Neural crest cell (in vitro differentiated cells): ENCODE measurements at places on chromosomes 7 and 10. TPM values are rescaled to one million over a fixed set of nuclear protein-coding genes. Genes with fewer than 3 reads are reported as not detected.

DNA sequence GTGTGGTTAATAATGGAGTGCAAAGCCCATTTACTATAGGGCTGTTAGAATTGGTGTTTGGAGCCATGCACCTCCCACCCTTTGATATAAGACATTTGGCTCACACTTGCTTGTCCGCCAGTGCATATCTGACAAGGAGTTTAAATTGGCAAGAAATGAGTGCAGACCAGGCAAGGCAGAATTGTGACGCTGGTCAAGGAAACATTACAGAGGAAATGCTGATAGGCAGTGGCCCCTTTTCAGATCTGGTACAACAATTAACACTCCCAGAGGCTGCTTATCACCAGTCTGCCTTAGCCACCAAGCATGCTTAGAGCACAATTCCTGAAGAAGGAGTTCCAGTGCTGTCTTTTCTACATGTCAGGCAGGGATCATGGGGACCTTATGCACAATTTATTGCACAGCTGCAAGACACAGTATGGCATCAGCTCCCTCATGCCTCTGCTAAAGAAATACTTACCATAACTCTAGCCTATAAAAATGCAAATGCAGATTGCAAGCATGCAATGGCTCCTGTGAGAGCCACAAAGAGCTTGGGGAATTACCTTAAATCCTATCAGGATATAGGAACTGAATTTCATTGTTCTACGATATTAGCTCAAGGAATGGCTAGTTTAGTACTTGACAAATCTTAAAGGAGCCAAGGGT is 35.2 kb downstream of the OR13A1 start:
- no peak for DNase-seq

THNSL1 gene
- total RNA-seq: 6.3 and 6.5 TPM in 2 replicates

SEMA3A gene
- 21.7 and 24.7 TPM in 2 replicates for total RNA-seq

DNA sequence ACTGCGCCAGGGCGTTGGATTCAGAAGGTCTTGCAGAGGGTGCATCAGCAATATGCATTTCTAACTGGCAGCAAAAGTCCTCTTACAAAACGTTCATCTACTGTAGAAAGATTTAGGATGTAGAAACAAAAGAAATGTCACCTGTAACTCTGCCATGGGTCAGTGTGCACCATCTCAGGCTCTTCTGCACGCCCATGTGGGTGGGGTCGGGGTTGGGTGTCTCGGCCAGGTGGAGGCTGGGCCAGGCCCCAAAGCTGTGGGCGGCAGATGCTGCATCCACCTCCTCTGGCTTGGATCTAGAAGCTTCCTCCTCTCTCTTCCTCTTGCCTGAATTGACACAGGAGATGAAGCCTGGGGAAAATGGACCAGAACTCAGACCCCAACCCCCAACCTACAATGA is 111.3 kb upstream of the PPP2R2D start:
- no peak for DNase-seq

DNA sequence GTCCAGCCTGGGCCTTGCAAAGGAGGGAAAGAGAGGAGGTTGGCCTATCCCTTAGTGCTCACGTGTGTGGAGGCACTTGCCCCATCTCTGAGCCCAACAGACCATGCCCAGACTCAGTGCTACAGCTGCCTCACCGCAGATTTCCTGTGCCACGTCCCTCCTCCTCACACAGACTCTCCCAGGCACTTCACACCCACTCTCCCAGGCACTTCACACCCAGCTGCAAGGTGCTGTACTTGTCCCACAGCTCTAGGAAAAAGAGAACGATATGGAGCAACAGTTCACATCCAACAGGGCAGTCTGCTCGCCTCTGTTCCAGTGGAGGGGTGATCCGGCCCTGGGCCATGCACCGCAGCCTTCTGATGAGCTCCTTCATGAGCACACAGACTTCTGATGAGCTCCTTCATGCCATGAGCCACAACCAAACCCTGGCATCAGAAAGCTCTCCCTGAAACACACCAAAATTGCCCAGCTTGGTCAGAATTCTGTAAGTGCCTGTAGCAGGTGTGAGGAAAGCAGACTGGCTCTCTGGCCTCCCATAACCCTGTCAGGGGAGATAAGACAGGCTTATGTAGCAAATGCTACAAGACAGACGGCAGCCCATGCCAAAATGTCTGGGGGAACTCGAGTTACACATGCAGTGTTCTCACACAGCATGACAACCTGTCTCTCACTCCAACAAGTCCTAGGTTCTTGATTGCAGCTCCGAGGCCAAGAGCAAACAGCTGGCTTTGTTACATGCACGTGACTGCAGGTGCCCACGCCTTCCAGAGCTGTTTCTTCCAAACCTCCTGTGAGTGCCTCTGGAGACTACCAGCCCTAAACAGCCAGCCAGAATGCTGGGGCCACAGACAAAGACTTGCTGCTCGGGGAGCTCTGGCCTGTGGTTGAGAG is 348.5 kb downstream of the GRID1 start:
- no peak for DNase-seq

- no peak for DNase-seq
Measured at GRCh38 chr10:125679436-125679835, 3.5 kb downstream of the TEX36 start.

DNA sequence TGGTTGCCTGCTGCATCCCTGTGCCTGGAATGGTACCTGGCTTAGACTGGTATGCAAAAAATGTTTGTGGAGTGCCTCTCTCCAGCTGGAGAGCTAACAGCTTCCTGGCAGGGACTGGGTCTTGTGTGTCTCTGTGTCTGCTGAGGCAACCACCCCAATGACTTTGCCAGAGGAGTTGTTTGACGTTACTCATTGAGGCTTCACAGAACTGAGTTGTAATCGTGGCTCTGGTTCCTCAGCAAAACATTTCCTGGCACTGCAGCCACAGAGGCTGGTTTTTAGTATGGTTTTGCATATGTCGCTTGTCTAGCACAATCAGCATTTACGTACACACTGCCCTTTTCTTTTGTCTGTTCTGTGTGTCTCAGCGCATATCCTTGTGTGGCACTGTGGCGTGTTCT is 7.5 kb downstream of the ZNF282 start:
- DNase-seq: no peak

DNA sequence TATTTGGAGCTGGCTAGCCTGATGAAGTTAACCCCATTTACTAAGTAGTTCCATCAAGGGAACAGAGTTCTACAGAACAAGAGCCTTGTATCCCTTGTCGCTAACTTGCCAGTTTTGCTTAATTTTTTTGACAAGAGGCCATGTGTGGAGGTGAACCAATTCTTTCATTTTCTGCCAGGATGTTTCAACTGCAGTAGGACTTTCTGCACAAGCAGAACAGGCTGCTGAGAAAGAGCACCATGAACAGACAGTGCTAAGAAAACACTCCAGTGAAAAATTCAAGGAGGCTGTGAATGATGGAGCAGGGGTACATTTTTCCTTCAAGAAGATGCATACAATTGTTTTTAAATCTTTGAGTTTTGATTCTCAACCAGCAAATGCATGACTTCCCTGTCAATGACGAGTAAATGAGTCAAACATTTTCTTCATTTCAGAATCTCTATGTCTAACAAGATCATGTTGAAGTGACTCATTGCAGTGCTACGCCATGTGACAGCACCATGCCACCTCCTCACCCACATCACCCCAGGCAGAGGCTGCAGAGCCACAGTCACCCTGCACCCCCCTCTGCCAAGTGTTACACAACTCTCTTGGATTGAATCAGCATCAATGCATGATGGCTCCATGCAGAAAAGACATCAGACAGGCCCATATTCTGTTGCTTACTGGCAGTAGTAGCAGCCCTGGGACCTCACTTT is 193.1 kb downstream of the COBL start:
- DNase-seq: no peak

MMP21 gene
- total RNA-seq: not detected in 2 replicates
